Vagina (tissue), 2 donors: ENCODE measurements at places on chromosomes 5 and 9.

DNA sequence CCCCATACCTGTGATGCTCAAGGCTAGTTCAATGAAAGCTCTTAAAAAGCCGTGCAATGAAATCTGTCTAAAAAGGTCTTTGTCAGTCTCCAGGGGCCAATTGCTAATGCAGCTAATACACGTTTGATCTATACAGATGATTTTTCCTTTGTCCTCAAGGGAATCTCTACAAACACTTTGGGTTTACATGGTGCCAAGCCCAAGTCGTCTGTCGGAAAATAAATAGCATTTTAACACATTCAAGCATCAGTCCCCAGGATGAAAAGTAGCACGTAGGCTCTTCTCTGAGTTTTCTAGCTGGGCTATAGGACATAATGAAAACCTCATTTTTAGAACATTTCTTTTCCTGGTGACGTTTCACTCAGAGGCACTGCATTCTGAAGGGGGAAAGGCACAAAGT is 477.4 kb upstream of the WWC1 start:
- DNase-seq: no peak

GRCh38 chr5:6581090-6581489 is 51.8 kb downstream of the NSUN2 start:
- peak; percentile 52 for DNase-seq

- DNase-seq: no peak
Observed at GRCh38 chr5:32100230-32100629, 73.9 kb downstream of the GOLPH3 start.

DNA sequence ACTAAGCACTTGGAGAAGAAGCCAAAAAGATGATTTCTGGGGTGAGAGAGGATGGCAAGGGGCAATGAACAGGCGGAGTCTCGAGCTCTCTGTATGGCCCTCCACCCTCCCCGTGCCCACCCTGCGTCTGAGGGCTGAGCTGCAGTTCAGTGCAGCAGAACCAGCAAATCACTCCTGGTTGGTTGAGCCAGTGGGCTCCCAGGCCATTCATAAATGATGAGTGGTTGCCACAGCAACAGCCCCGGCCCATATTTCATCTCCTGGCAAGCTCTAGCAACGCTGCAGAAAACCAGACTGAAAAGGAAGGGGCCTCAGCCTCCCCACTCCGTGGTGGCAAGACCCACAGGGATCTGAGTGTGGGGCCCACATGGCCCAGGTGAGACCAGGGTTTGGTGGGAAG is 93.8 kb upstream of the PPP1R26 start:
- DNase-seq: no peak

- no peak for DNase-seq
Observed at GRCh38 chr5:123294544-123294943, 128.7 kb downstream of the CEP120 start.

GRCh38 chr9:132141344-132141947 is 20.4 kb upstream of the NTNG2 start:
- no peak for DNase-seq

GRCh38 chr5:132915681-132916080 is 42.2 kb downstream of the LEAP2 start:
- no peak for DNase-seq

- peak; percentile 20 for DNase-seq
Observed at GRCh38 chr9:105678163-105678562, 15.9 kb downstream of the TAL2 start.

- no peak for DNase-seq
Observed at GRCh38 chr9:85213650-85214607, 527.8 kb downstream of the AGTPBP1 start.

GRCh38 chr9:83934569-83935275 is 13.5 kb upstream of the KIF27 start:
- DNase-seq: no peak

- DNase-seq: no peak
Observed at GRCh38 chr9:137456864-137457405, 2.2 kb downstream of the NSMF start.

DNA sequence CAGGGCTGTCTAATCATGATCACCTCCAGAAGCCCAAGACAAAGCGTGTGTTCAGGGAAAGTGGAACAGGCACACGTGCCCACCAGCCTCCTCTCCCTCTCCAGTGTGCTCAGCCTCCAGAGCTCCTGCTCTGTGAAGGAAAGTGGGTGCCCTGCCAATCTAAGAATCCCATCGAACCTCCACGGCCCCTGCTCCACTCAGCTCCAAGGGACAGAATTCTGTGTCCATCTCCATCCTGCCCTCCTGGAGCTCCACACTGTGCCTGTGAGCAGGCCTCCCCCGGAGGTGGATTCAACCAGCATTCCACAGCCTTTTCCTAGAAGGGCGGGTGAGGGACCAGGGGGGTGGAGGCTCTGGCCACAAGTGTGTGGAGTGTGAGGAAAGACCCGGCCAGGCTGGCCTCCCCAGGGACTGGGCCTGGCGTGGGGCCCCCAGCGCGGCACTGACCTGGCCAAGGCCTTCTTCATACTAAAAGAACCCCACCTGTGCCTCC is 6.0 kb downstream of the EEIG1 start:
- peak; percentile 86 for DNase-seq

GRCh38 chr5:135826221-135826525 is 8.3 kb upstream of the SLC25A48 start:
- no peak for DNase-seq

DNA sequence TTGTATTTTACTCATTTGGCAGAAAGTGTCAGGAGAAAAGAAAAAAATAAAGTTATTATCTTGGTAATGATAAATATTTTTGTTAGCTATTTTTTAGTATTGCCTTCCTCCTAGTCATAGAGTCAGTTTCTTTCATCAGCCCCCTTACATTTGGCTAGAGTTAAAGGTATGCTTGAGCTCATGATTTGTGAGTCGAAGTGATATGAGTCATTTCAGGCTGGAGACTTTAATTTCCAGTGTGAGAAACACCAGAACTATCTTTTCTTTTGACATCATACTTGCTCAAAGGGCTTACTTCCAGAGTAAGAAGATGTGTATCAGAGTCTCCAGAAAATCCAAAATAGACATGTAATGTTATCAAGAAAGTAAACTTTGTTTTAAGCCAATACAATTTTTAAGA is 746.7 kb upstream of the TYRP1 start:
- DNase-seq: no peak

- DNase-seq: no peak
Observed at GRCh38 chr9:36194326-36195000, 3.7 kb downstream of the CLTA start.

- DNase-seq: no peak
Observed at GRCh38 chr9:107175041-107175440, 108.0 kb upstream of the RAD23B start.

- DNase-seq: no peak
Observed at GRCh38 chr9:125626187-125626586, 80.8 kb downstream of the MAPKAP1 start.

- no peak for DNase-seq
Observed at GRCh38 chr5:38940230-38940858, 94.5 kb downstream of the OSMR start.

- no peak for DNase-seq
Observed at GRCh38 chr9:19516348-19516747, 107.5 kb downstream of the ACER2 start.

GRCh38 chr9:69093471-69094103 is 58.0 kb downstream of the FXN start:
- DNase-seq: no peak

DNA sequence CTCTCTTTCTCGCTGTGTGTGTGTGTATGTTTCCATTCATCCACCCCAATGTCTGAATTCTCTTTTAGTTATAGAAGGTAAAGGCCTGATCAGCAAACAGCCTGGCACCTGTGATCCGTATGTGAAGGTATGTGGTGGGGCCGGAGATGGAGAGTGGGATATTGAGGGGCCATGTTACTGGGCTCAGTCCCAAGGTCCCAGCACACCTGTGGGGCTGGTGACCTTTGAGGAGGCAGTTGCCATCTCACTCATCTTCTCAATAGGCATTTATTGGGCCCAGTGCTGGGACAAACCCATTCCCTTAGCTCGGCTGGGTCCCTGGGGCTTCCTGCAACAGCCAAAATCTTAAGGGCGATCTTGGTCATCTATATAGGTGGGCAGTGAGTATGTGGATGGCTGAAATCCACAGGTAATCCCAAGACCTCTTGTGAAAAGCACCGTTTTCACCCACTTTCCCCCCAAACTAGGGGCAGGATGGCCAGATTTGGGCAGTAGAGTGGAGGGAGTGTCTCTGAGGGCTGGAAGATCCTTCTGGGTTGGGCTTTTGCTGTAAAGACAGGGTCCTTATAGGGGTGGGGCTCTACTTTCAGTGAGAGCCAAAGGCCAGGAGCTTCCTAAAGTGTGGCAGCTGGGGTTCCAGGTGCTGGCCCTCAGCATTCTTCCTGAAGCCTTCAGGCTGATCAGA is 19.6 kb downstream of the RGS3 start:
- DNase-seq: no peak

DNA sequence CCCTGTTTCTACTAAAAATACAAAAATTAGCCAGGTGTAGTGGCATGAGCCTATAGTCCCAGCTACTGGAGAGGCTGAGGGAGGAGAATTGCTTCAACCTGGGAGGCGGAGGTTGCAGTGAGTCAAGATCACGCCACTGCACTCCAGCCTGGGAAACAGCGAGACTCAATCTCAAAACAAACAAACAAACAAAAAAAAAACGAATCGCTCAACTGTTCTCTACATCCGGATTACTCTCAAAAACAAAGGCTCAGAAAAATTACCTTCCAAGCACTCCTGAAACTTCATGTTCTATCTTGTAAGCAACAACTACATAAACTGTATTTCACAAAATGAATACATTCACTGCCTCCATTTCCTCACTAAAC is 14.0 kb downstream of the UBAP2 start:
- DNase-seq: no peak

DNA sequence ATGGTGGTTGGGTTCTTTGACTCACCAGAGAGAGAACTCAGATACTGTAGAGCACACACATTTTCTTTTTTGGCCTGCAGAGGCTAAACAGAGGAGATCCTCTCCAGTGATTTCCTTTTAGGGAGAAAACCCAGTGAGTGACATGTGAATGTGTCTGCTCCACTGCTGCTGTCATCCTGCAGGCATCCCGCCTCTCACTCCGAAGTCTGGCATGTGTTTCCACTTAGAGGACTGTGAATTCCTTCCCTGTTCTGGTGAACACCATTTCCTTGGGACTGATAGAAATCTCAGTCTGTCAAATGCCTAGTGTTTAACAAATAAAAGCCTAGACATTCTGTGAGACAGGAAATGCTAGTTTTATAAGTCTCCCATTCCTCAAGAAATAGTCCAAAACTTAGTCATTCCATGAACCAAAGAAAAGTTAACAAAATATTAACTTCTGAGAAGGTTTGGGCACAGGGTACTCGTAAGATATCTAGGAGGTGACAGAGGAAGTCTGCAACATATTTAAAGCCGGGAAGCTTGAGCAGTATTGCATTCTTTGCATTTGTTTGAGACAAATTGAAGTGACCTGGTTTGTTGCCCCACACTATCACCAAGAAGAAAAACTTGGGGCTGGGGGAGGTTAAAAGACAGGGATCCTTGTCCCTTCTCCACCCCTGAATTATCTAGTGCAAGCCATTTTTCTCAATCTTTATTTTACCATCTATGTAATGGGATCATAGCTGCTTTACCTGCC is 74.9 kb upstream of the NIPAL4 start:
- DNase-seq: no peak
